ENCODE measurements at places on chromosomes 11 and 22. TPM values are rescaled to one million over a fixed set of nuclear protein-coding genes. Genes with fewer than 3 reads are reported as not detected.

GRCh38 chr11:134560066-134560465 lies 148.0 kb upstream of the B3GAT1 start:
- H3K4me1 ChIP-seq, result no peaks in the 10 kb centered on the region
- no peak overlapping the region for H3K4me3 ChIP-seq
- no peaks in the 10 kb centered on the region for H3K36me3 ChIP-seq
- no peak overlapping the region for H3K27ac ChIP-seq

- peaks cover 19% of the 10 kb centered on the region for H3K4me1 ChIP-seq
- H3K27ac ChIP-seq, result peak overlapping the region; percentile 5
- DNase-seq, result peak; percentile 95
- H3K27me3 ChIP-seq, result no peaks in the 10 kb centered on the region
Measured at GRCh38 chr22:38214302-38215056, 12.7 kb downstream of the MAFF start.

- H3K4me3 ChIP-seq, result no peak overlapping the region
- H3K4me1 ChIP-seq, result no peaks in the 10 kb centered on the region
- H3K27me3 ChIP-seq, result peaks cover 23% of the 10 kb centered on the region
- peak; percentile 63 for DNase-seq
- H3K36me3 ChIP-seq, result no peaks in the 10 kb centered on the region
Measured at GRCh38 chr11:2750682-2751522, 51.1 kb upstream of the KCNQ1OT1 start.

- H3K4me3 ChIP-seq, result no peak overlapping the region
- H3K27ac ChIP-seq, result no peak overlapping the region
- H3K27me3 ChIP-seq, result peaks cover 19% of the 10 kb centered on the region
- peak; percentile 38 for DNase-seq
- no peaks in the 10 kb centered on the region for H3K36me3 ChIP-seq
Measured at GRCh38 chr11:60761436-60762190, 4.9 kb downstream of the MS4A15 start.

- H3K27me3 ChIP-seq, result no peaks in the 10 kb centered on the region
- peaks cover 17% of the 10 kb centered on the region for H3K4me1 ChIP-seq
- no peaks in the 10 kb centered on the region for H3K36me3 ChIP-seq
- H3K4me3 ChIP-seq, result peak overlapping the region; percentile 6
Measured at GRCh38 chr22:44523981-44524759, 26.1 kb upstream of the RTL6 start.

DNA sequence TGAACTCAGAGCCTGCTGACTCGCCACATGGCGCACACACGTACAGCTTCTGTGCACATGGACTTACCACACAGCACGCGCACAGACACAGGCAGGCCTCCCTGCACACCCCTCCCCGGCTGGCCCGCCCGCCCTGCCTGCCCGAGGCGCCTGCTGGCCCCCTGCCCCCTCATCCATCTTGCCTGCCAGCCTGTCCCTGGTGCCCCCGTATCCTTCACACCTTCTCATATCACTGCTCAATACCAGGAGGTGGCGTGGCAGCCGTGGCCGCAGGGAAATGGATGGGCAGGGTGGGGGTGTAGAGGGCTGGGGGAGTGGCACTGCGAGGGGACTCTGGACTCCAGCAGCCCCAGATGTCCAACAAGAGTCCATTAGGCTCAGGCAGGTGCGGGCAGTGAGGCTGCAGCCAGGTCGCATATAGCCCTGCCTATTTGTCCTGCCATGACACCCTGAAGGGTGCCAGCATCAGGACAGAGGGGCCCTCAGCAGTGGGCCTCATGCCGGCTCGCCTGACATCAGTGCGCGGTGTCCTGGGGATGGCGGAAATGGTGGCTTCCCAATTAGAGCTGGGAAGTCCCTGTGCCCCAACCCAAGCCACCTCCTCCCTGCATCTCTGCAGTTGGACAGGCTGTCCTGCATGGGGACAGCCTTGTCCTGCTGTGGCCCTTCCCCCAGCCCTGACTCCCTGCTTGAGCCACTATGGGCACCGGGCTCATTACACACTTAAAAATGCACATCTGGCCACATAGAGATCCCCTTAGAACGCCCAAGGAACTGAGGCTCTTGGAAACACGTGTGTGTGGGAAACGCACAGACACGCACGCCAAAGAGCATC lies 2.0 kb upstream of the TBX10 start:
- H3K27me3 ChIP-seq, result no peaks in the 10 kb centered on the region
- H3K4me3 ChIP-seq, result no peak overlapping the region
- peak; percentile 77 for DNase-seq
- no peak overlapping the region for H3K27ac ChIP-seq
- no peaks in the 10 kb centered on the region for H3K4me1 ChIP-seq

DNA sequence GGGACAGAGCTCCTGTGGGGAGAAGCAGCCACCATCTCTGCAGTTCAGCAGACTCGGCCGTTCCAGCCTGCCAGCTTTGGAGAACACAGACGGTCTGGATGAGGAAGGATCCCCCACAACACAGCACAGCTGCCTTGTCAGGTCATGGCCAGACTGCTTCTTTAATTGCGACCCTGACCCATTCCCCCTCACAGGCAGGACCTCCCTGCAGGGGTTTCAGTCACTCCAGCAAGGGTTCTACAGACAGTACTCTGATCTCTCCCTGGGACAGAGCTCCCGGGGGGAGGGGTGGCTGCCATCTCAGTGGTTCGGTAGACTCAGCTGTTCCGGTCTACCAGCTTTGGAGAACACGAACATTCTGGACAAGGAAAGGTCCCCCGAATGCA lies 173.5 kb downstream of the TTC28 start:
- H3K27me3 ChIP-seq, result no peaks in the 10 kb centered on the region
- H3K36me3 ChIP-seq, result no peaks in the 10 kb centered on the region
- H3K27ac ChIP-seq, result no peak overlapping the region
- no peak overlapping the region for H3K4me3 ChIP-seq
- DNase-seq, result no peak
- no peaks in the 10 kb centered on the region for H3K4me1 ChIP-seq

DNA sequence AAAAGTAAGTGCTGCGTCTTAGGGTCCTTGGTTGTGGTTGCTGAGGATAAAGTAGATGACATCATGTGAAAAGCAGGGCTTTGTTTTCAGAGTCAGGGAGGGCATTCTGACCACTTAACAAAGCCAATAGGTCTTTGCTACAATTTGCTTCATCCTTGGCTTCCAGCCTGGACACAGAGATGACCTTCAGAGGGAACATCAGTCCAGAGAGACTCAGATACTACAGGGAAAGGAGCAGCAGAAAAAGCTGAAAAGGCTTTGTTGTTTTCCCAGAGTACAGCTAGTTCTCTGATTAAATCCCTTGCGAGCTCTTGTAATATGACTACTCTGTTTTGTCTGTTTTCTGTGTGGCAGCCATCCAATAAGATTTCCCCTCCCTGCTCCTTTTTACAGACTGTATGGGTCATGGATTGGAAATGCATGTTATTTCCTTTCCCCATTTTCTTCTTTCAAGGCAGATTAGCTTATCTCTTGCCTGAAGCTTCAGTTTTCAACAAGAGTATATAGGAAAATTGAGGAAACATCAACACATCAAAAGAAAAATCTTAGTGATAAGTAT lies 31.9 kb downstream of the ATG13 start:
- peak overlapping the region; percentile 88 for H3K27ac ChIP-seq
- no peak overlapping the region for H3K4me3 ChIP-seq
- peaks cover 50% of the 10 kb centered on the region for H3K36me3 ChIP-seq
- DNase-seq, result peak; percentile 93
- H3K4me1 ChIP-seq, result peaks cover 20% of the 10 kb centered on the region
- H3K27me3 ChIP-seq, result no peaks in the 10 kb centered on the region

DNA sequence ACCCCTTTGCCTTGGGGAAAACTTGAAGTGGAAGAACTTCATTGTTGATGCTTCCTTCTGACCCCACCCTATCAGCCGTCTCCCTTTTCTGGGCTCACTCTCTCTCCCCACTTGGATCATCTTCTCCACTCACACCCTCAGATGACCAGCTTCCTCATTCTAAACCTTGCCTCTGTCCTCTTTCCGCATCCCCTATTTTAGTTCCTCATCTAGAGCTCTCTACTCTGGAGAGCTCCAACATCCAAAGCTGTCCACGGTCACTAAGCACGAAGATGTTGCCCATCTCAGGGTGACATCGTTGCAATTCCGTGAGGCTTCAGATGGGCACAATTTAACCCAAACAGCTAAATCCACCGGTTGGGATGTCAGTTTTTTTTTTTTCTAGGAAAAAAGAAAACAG lies 31.6 kb upstream of the ME3 start:
- H3K4me3 ChIP-seq, result no peak overlapping the region
- no peaks in the 10 kb centered on the region for H3K36me3 ChIP-seq
- H3K4me1 ChIP-seq, result peaks cover 6% of the 10 kb centered on the region
- H3K27ac ChIP-seq, result no peak overlapping the region
- no peaks in the 10 kb centered on the region for H3K27me3 ChIP-seq

GRCh38 chr11:69374946-69375310 lies 81.0 kb downstream of the MYEOV start:
- DNase-seq, result peak; percentile 25
- no peak overlapping the region for H3K4me3 ChIP-seq
- H3K27me3 ChIP-seq, result no peaks in the 10 kb centered on the region
- no peaks in the 10 kb centered on the region for H3K36me3 ChIP-seq

- H3K27ac ChIP-seq, result peak overlapping the region; percentile 54
- H3K27me3 ChIP-seq, result no peaks in the 10 kb centered on the region
- DNase-seq, result peak; percentile 69
- peaks cover 8% of the 10 kb centered on the region for H3K36me3 ChIP-seq
- peak overlapping the region; percentile 77 for H3K4me3 ChIP-seq
Measured at GRCh38 chr11:59615120-59615636, 396 bp downstream of the OSBP start.

DNA sequence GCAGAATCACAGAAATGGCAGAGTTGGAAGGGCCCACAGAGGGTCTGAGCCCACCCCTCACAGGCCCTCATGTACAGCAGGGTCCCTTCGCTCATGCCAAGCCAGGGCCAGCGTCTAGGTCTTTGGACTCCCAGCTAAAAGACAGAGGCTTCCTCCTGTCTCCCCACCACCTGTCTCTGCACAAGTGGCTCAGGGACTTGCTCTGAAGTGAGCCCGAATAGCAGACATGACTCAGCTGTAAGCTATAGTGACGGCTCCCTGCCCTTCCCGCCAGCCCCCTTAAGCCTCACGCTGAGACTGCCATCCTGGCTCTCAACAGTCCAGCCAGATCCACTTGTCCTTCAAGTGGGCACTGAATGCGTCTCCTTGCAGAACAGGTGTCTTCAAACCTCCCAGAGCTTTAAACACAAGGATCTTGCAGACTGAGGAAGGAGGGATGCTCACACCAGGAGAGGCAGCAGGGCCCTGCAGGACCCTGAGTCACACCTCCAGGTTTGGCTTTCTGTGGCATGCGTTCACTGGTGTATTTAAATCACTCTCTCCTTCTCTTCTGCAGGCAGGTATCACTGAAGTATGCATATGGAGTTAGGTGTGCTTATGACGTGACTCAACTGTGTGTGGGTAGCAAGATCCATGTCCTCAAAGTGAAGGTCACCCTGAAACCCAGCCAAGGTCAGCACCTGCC lies 154.9 kb downstream of the CACNA1I start:
- DNase-seq, result peak; percentile 76
- no peak overlapping the region for H3K27ac ChIP-seq
- no peaks in the 10 kb centered on the region for H3K36me3 ChIP-seq
- no peak overlapping the region for H3K4me3 ChIP-seq
- H3K4me1 ChIP-seq, result no peaks in the 10 kb centered on the region

DNA sequence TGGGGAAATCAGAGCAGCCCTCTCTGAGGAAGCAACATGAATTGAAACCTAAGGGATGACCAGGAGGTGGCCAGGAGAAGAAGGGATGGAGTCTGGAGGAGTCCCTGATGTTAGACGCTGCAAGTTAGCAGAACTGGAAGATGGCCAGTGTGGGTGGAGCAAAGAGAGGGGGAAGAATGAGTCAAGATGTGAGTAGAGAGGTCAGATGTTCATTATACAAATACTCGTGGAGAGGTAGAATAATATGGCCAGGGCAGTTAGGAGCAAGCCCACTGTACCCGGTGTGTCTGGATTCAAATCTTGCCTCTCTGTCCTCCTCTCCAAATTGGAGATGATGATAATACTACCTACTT lies 242.0 kb downstream of the TENM4 start:
- peak; percentile 60 for DNase-seq
- H3K36me3 ChIP-seq, result no peaks in the 10 kb centered on the region
- H3K27ac ChIP-seq, result no peak overlapping the region

GRCh38 chr22:43152357-43153071 lies 1.2 kb downstream of the TSPO start:
- peak; percentile 96 for DNase-seq
- H3K27ac ChIP-seq, result peak overlapping the region; percentile 67
- peak overlapping the region; percentile 86 for H3K4me3 ChIP-seq
- H3K27me3 ChIP-seq, result no peaks in the 10 kb centered on the region
- H3K36me3 ChIP-seq, result peaks cover 2% of the 10 kb centered on the region

DNA sequence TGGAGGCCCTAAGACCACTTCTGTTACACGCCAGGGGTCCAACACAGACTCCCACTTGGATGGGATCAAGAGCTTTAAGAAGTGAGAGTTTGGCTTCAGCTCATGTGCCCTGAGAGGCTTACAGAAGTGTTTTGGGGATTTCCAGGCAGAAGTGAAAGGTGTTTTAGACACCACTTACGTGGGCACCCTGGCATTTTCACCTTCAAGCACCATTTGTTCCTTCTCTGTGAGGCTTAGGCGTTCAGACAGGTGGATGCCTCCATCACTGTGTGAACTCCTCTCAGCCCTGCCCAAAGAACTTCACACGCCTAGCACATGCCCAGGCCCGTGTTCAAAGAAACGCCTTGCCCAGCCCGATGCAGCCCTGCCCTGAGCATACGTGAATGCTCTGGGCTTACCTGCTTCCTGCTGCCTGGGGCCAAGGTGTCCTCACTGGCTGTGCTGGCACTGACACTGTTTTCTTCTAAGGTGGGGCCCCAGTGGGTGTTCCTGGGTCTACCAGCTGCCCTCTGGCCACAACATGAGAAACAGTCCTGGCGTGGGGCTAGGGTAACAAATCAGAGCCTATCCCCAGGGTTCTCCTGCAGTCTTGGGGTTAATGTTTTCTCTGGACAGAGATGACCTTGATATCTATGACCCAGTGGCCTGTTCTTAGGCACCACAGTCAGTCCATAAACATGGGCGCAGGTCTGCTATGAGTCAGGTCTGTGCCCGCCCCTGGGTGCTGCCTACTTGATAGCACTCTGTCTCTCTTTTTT lies 34.0 kb downstream of the AMPD3 start:
- no peak overlapping the region for H3K27ac ChIP-seq
- peaks cover 21% of the 10 kb centered on the region for H3K4me1 ChIP-seq
- no peak for DNase-seq
- peaks cover 6% of the 10 kb centered on the region for H3K36me3 ChIP-seq
- no peak overlapping the region for H3K4me3 ChIP-seq

Gene RPS13
- total RNA-seq, result 762 TPM

Gene TBX10
- total RNA-seq, result not detected

All from osteoblast (primary cell).